Activated CD4-positive, alpha-beta T cell treated with anti-CD3 and anti-CD28 coated beads, Interleukin-2, amount 50 U/mL, for 48 hours (primary cell): ENCODE measurements at places on chromosomes 6 and 20.

- no peak for DNase-seq
Measured at GRCh38 chr6:34928220-34928619, 39.2 kb downstream of the ANKS1A start.

GRCh38 chr6:54040545-54040944, 70.7 kb upstream of the MLIP start:
- DNase-seq: no peak

- DNase-seq: no peak
Measured at GRCh38 chr6:63640062-63640461, 4.5 kb downstream of the PHF3 start.

GRCh38 chr6:150732765-150733539, 132.6 kb upstream of the MTHFD1L start:
- no peak for DNase-seq

- DNase-seq: no peak
Measured at GRCh38 chr6:80233958-80234357, 127.5 kb downstream of the BCKDHB start.

- peak; percentile 43 for DNase-seq
Measured at GRCh38 chr6:138287144-138287955, 69.1 kb upstream of the PBOV1 start.

DNA sequence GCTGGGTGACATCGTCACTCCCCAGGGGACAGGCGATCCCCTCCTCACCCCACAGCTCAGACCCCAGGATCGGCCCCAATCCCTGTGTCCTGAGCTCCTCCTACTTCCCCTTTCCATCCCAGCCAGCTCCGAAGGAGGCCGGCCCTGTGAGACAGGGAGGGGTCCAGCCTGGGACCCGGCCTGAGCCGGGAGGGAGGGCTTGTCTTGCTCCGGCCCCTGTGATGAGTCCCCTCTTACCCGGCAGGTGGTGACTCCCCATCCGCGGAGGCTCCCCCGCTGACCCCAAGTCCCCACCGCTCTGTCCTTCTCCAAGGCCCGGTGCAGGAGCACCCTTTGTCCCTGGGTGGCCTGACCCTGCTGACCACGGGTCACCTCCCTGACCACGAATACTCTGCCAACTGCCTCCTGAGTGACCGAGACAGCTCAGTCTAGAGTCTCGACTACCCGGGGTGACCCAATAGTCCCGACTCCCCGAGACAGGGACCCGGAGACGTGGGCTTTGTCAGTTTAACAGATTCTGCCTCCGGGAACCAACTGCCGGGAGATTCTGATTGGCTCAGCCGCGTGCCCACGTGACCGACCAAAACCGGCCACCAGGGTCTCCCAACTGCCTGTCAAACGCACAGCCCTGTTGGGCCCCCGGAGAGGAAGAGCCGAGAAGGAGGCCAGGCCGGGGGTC, 187.4 kb upstream of the PROKR2 start:
- no peak for DNase-seq

DNA sequence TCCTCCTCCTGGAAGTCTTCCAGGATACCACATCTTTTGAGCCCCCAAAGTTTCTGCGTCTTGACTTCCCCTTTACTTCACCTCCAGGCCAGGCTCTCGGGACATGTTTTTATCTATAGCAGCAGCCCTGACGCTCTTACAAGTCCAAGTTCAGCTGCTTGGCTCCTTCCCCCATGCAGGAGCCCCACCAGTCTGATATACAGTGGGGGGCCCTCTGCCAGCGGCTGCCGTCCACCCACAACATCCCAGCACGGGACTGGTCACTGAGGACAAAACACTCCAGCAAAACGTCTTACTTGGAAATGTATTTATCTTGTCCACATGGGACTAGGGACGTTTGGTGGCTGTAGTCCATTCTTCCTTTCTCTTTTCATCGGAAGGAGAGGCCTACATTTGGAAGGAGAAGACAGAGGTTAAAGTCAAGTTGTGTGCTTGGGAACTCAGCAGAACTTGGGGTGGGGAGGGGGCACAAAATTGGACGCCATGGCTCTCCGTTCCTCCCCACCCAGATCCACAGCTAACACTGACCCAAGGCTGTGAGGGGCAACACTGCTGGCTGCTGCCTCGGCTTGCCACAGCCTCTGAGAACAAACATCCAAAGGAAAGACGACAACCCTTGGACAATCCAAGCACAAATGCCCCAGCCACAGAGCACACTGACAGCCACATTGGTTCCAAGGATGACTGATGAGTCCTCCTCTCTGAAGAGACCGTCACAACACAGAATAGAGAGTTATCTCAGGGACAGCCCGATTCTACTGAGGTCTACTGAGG, 79.2 kb downstream of the PRND start:
- DNase-seq: no peak

GRCh38 chr6:161971043-161971442, 697.2 kb upstream of the AGPAT4 start:
- DNase-seq: no peak

DNA sequence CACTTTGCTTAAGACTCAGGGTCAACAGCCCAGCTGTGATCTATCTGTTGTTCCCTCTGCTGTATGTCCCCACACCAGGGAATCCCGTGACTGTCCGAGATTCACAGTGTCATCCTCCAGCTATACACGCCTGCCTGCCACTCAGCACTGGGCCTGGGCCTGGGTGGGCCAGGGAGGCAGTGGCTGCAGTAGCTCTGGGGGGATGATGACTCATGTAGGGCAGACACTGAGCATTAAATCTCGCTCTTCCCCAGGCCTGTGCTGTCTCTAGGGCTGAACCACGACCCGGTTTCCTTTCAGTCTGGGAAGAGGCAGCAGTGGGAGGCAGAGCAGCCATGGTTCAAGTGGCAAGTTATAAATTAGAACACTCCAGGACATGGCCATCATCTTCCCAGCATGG, 173.9 kb downstream of the LRFN2 start:
- DNase-seq: no peak

GRCh38 chr20:59643615-59644061, 39.3 kb downstream of the PHACTR3 start:
- no peak for DNase-seq

DNA sequence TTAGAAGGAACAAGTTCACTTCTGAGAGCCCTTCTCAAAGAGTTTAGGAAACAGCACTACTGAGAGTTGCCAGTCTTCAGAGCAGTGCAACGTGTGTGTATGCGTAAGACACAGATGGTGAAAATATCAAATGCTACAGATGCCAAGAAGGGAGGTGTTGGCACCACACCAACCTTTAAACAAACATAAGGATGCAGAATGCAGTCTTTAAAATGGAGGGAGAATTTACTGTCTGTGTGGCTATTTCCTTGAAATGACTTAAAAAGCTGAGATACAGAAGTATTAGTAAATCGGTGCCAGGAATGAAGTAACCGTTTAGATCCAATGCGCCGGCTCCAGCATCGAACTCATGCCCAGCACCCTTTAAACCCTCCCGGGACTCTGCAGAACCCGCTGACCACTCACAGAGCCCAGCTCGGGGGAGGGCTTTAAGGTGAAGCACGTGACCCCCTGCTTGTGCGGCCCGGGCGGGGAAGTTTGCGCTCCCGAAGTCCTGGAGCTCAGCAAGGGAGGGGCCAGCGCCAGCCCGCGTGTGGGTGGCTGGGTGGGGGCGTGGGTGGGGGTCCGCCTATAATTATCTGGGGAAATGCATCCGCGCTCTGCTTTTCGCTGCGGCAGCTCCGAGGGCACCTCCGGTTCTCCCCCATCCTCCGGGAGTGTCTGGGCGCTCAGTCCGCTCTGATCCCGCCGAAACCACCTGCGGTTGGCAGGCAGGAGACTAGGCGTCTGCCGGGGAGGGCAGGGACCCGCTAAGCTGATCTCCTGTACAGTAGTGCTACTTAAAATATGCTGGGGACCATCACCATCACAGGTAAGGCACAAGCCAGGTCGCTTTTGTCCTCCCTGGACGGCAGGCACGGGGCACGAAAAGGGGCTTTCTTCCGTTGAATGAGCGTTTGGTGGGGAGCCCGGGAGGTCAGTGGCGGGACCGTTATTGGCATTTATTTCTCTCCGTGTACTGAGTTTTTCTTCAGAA, 66.0 kb downstream of the ZBTB2 start:
- DNase-seq: peak; percentile 7
